ENCODE measurements at places on chromosomes 6 and 20.

- peak; percentile 66 for DNase-seq
Measured at GRCh38 chr6:23655525-23655924, 470.5 kb upstream of the NRSN1 start.

GRCh38 chr6:157757430-157758403 lies 65.3 kb upstream of the SNX9 start:
- no peak for DNase-seq

DNA sequence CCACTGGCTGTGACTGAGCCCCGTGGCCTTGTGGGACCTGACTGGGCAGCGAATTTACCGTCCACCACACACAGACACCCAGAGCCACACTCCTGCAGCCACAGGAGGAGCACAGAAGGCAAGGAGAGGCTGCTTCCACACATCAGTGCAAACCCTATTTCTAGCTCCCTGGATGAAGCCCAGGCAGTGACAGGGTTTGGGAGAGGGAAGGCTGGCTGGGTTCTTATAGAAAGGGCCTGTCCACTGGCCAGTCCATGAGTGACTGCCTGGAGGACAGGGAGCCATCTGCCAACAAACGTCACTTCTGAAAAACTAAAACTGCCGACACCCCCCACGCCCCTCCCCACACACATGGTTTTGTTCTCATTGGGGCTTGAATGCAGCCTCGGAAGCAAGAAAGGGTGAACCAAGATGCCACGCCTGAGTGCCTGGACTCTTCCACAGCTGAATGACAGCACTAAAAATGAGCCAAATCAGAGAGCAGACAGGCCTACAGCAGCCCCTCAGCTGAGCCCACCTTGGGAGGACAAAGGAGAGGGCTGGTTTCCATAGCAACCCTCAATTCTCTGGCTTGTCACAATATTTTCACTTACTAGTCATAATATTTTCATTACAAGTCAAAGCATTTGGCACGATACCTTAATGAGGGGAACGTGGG lies 38.4 kb downstream of the RRBP1 start:
- DNase-seq = no peak

DNA sequence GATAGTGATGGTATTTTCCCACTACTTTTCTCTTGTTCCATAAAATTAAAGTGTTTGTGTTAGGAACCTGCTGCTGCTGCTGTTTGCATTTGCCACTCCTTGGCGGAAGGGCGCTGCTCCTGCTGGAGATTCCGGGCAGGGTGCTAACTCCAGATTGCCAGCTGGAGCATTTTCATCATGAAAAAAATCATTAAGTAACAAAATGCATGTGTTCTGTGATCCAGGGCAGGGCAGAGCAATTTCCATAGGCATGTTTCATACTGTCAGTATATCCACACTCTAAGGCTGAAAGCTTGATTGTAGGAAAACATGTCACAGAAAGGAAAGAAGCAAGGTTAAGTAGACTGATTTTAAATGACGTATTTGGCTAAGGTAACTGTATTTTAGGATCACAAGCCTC lies 24.0 kb downstream of the PBOV1 start:
- DNase-seq = peak; percentile 59

- DNase-seq = peak; percentile 43
Measured at GRCh38 chr6:64685401-64685800, 1021.6 kb downstream of the EYS start.

GRCh38 chr6:105669232-105669631 lies 266.4 kb upstream of the PREP start:
- DNase-seq = peak; percentile 40

- no peak for DNase-seq
Measured at GRCh38 chr6:97218912-97219311, 64.1 kb downstream of the MMS22L start.

- DNase-seq = no peak
Measured at GRCh38 chr6:106611030-106611429, 18.3 kb downstream of the RTN4IP1 start.

GRCh38 chr20:3651204-3651962 lies 11.8 kb downstream of the GFRA4 start:
- peak; percentile 5 for DNase-seq

DNA sequence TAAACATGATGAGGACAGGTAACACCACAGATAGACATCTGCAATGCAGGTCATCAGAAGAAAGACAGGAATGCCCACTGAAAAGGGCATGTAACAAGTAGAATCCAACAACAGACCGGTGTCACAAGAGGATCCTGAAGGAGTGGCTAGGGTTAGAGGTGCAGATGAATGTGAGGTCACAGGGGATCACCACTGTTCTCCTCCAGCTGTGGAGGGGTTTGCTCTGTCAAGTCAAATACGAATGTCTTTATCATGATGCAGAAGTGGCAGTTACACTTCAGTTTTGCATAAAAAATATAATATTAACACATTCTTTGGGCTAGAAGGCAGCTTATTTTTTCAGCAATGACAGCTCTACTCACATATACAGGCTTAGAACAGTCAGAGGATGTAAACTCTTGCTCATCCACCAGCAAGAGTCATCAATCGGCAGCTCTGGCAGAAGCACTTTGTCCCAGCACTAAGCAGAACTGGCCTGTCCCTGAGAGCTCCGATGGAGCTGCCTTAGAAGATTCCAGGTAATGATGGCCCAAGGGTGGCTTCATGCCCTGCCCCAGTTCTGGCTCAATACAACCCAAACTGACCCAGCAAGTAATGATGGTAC lies 130.4 kb upstream of the TRAF3IP2 start:
- no peak for DNase-seq

DNA sequence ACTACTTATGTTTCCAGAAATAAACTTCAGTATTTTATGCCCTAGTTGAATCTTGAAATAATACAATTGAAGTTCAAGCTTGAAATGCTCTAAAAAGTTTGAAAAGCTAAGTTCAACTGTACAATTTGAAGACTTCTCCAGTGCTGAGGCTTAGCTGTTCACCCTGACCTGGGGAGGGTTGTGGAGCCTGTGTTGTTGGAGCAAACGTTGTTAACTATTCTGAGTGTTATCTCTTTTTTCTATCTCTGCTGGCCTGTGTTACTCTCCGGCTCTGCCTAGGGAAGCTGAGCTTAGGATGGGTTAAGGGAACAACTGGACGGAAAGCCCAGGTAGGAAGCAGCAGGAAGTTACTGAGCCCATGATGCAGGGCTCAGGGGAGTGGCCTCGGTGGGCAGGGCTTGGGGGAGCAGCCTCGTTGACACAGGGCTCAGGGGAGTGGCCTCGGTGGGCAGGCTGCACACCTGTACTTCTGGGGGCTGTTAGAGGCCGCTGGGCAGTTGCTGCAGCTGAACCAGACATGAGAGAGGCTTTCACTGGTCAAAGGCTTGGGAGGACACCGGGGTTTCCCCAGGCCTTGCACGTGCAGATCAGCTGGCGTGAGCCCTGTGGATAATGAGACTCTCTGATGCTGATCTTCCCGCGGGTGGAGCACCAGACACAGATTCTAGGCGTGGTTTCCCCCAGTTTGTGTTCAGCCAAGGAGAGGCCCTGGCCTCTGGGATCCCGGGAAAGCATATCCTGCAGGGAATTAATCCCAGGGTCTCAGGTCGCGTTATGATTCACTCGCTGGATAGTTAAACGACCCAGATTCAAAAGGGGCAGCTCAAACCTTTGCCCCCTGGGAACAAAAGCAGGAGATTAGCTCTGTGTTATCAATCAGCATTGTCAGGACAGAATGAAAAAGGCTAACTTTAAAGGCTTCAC lies 58.9 kb downstream of the ERMARD start:
- peak; percentile 85 for DNase-seq

GRCh38 chr6:38730140-38730862 lies 15.2 kb downstream of the DNAH8 start:
- DNase-seq = peak; percentile 94

DNA sequence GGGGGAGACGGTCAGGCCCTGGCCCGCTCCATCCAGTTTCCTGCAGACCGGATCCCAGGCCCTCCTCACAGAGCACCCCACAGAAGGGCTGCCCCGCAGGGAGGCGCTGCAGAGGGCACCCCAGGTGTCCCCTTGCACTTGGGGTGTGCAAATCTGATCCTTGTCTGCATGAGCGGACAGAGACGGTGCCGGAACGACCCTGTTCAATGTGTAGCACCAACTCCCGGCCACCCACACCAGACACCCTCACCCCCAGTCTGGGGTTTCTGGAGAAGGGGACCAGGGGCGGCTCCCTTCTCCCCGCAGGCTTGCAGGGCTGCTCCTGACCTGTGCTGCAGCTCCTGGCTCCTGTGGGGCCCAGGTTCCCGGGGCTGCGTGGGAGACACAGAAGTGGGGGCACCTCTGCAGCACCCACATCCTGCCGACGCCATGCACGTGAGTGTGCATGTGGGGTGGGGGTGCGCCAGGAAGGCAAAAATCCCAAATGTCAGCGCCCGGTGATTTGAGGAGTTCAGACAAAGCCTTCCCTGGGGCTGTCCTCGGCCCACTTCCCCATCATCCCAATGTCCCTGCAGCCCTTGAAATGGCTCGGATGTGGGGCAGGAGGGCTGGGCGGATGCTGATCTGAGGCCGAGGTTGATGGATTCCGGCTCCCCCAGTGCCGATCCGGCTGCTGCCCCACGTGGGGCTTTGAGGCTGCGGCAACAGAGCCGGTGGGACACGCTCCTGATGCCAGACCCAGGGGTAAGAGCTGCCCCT lies 85.3 kb upstream of the BHLHE23 start:
- no peak for DNase-seq

DNA sequence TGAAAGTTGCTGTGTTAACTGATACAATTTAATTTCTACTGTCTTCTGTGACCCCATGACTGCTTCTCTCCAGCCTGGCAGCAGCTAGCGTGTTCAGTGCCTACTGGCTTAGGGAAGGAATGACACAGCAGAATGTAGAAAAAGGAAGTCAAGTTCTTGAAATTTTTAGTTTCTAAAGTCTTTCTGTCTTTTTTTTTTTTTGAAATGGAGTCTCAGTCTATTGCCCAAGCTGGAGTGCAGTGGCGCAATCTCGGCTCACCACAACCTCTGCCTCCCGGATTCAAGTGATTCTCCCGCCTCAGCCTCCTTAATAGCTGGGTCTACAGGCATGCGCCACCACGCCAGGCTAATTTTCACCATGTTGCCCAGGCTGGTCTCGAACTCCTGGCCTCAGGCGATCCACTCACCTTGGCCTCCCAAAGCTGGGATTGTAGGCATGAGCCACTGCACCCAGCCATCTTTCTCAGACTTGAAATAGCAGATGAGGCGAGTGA lies 39.3 kb downstream of the PCNA start:
- no peak for DNase-seq

DNA sequence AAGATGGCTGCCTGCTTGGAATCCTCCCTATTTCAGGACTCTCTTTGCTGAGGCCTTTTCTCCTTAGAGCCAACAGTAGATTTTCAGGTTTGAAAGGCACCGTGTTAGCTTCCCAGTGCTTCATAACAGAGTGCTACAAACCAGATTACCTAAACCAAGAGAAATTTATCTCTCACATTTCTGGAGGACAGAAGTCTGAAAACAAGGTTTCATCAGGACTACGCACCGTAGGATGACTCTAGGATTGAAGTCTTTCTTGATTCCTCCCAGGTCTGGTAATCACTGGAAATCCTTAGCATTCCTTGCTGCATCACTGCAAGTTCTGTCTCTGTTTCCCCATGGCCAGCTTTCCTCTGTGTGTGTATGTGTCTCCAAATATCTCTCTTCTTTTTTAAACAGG lies 508.4 kb upstream of the GJE1 start:
- no peak for DNase-seq

DNA sequence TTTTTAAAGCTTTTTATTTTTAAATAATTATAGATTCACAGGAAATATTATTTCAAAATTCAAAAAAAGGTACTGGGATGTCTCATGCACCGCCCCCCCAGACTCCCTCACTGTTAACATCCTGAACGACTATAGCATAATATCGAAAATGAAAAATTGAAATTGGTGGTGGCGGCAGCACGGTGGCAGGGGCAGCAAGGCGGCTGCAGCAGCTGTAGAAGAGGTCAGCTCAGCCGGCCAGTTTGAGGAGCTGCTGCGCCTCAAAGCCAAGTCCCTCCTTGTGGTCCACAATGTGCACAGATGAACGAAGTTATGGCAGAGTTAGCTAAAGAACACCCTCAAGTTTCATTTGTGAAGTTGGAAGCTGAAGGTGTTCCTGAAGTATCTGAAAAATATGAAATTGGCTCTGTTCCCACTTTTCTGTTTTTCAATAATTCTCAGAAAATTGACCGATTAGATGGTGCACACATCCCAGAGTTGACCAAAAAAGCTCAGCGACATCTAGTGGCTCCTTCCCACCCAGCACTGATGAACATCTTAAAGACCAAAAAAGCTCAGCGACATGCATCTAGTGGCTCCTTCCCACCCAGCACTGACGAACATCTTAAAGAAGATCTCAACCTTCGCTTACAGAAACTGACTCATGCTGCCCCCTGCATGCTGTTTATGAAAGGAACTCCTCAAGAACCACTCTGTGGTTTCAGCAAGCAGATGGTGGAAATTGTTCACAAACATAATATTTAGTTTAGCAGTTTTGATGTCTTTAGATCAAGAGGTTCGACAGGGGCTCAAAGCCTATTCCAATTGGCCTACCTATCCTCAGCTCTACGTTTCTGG lies 100.8 kb downstream of the FAM217A start:
- DNase-seq = peak; percentile 41

- DNase-seq = peak; percentile 92
Measured at GRCh38 chr6:1872649-1873131, 263.0 kb downstream of the FOXC1 start.

DNA sequence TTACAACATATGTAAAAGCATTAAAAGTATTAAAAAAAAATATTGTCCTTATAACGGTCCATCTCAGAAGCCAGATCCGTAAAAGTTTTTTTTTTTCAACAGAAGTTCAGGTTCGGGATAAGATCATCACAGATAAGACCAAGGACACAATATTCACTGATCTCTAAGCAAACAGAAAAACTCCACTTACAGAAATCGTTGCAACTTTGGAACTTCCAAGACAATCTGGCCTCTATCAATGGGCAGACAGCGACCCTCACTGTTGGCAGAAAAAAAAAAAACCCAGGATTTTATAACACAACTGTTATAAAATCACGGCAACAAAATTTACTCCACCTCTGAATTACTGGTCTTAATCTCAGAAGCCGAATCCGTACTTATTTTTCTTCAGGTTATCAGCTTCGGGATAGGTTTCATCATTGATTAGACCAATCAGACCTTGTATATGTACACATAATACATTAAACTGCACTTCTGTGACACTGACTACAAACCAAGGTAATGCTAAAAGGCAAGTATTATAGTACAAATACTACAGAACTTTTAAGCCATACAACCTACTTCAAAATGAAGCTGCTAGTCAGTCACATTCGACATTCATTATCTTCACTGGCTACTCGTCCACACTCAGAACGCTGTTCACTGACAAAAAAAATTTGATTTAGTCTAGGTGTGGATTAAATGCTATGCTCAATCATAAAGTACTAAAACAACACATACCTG lies 34.7 kb upstream of the SYNCRIP start:
- DNase-seq = peak; percentile 30
